Kidney glomerular epithelial cell (primary cell): ENCODE measurements at places on chromosomes 7 and 10.

- no peak for DNase-seq
Measured at GRCh38 chr7:133733401-133733800, 393.7 kb upstream of the LRGUK start.

- DNase-seq = peak; percentile 8
Measured at GRCh38 chr7:134701272-134701671, 54.6 kb downstream of the BPGM start.

DNA sequence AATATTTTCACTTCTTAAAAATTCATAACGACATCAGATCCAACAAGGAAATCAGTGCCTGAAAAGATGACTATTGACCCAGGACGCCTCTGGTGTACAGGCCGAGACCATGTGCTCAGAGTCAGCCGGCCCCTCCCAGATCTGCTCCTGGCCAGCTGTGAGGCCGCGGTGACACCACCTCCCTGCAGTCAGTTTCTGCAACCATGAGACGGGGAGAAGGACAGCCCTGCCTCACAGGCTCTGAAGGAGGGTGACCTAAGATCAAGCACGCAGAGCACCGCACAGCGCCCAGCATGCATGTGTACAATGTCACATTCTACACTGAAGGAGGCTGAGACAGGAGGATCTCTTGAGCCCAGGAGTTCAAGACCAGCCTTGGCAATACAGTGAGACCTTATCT lies 2.6 kb upstream of the GPER1 start:
- no peak for DNase-seq

DNA sequence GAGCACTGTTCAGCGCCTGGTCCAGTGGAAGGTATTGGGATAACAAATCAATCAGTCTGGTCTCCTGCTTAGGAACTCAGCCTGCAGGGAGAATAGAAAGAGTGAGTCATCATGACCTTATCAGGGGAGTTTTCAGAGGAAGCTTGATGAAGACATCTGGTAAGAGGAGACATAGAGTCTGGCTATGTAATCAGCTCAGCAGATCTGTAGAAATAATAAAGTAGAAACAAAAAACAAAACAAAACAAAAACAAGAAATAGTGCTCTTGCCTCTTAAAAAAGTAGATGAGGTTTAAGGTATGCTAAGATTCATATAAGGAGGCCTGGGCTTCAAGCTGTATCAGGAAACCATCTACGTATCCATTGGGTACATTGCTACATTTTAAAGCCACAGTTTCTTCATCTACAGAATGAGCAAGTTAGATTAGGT lies 14.4 kb downstream of the TAS2R41 start:
- DNase-seq = peak; percentile 25

GRCh38 chr7:134836447-134836846 lies 57.0 kb downstream of the CALD1 start:
- no peak for DNase-seq

- no peak for DNase-seq
Measured at GRCh38 chr10:7484456-7485243, 73.8 kb upstream of the SFMBT2 start.

DNA sequence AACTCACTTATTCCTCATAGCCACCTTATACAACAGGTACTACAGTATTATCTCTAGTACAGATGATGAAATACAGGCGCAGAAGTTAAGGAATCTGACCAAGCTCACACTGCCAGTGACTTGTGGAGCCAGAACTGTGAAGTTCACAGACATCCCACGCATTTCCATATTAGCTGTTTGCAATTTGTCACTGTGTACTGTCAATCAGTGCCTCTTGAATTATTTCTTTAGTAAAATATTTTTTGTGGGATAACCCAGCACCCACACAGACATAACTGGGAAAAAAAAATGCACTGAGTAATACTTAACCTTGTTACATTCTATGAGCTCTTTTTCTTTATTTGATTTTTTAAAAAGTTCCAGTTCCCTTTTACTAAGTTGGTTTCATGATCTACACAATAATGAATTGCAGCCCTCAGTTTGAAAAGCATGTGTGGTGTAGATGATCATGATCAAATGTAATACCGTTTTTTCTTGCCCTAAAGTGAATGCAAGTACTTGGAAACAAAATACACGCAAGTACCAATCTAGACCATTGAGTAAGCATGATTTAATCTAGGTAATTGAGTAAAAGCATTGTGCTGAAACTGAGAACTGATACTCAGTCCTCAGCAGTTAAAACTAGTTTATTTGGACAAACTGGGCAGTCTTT lies 14.1 kb downstream of the CUL1 start:
- DNase-seq = no peak
